Erythroblast (primary cell): ENCODE measurements at places on chromosomes 12 and 14.

DNA sequence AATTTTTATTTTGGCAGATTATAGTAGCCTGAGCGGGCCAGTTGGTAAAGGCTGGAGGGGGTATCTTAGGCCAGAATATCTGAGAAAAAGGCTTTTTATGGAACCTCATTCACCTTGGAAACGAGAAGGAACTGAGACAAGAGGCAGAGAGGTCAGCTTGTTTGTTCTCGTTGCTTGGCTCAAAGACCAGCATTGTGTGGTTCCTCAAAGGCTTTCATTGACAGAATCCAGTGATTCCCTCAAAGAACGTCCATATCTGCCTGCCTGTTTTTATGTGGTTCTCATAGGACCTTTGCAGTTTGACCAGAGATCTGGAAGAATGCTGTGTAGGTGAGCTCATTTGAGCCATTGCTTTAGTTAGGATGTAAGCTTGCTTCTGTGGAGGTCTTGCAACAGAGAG, 117.3 kb downstream of the CFAP54 start:
- no peak for DNase-seq

DNA sequence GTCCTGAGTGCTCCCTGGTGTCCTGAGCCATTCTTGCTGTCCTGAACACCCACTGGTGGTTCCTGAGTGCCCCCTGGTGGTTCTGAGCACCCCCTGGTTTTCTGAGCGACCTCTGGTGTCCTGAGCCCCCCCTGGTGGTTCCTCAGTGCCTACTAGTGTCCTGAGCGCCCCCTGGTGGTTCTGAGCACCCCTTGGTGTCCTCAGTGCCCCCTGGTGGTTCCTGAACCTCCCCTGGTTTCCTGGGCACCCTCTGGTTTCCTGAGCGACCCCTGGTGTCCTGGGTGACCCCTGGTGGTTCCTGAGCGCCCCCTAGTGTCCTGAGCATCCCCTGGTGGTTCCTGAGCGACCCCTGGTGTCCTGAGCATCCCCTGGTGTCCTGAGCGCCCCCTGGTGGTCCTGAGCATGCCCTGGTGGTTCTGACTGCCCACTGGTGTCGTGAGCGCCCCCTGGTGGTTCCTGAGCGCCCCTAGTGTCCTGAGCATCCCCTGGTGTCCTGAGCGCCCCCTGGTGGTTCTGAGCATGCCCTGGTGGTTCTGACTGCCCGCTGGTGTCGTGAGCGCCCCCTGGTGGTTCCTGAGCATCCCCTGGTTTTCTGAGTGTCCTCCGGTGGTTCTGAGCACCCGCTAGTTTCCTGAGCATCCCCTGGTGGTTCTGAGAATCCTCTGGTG, 473.1 kb downstream of the TMEM121 start:
- peak; percentile 86 for DNase-seq

DNA sequence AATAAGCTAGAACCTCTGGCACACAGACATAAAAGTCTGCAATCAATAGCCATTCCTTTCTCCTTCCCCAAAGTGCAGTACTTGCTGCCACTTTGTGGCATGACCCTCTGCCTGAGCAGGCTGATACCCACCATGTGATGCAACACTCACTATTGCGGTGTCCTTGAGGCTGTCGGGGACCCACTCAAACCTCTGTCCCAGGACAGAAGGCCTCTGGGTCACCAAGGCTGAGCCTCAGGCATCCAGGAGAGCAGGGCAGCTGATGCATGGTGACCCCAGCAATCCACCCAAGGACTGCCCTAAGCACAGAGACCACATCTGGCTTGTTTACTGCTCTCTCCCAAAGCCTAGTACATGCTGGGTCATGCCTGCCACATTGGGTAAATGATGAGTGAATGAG, 114.2 kb downstream of the DPF3 start:
- DNase-seq: no peak

- no peak for DNase-seq
These were observed 405.0 kb upstream of the TMTC1 start for GRCh38 chr12:30188602-30189326.

DNA sequence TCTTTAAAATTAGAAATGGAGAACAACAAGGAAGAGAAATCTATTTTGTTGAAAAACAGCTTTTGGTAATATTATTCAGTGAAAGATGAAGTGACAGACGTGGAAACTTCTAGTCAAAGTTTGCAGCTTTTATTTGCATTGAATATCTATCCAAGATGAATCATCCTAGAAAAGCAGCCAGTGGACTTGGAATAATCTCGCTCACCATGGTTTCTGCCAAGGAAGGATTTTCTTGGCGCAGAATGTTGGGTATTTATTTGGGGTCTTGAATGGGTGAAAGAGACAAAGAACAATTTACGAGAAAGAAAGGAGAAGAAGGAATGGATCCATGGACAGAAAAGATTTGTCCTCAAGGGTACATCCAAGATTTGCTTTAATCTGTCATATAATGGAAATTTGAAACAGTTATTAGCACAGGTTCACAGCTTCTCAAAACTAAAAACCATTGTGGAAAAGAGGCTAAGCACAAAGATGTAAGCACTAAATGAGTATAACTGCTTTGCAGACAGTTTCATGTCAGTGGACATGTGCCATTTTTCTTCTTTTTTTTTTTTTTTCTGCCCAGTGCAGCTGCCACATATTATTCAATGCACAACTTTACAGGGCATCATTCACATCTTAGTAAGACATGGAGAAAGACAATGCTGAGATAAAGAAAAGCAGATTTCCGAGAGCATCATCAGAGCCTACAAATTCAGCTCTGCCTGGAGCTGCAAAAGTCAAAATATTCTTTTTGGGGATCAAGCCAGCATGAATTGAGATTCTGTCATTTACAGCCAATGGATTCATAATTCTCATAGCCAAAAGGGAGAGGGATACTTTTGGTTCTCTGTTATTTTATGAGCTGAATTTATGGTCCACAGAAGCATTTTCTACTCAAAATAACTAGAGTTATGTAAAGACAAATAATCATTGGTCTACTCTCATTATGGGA, 333.7 kb downstream of the DAD1 start:
- no peak for DNase-seq

DNA sequence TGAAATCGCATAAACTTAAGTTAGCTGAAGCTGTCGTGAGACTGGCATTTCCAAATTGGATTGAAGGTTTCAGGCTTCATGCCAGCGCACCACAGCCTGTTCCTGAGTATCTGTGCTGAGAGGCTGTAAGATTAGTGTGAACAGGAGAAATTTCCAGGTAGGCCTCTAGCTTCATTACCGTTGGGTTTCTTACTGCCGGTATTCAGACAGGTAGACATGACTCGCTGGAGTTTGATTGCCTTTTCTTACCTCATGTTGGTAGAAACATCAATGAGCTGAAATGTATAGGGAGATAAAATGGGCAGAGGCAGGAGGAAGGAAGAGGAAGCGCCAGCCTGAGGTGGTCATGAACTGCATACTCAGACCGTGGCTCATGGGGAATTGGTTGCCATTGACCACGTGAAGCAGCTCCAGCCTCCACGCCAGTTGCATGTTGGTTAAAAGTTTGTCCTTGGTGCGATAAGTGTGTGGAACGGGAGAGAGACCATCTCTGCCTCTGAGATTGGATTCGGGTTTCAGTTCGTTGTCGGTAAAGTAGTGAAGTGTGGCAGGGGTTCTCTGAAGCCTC, 42.3 kb upstream of the MMP17 start:
- no peak for DNase-seq

- DNase-seq: no peak
These were observed 119.7 kb upstream of the MED13L start for GRCh38 chr12:116397148-116397547.

- DNase-seq: no peak
These were observed 326.1 kb downstream of the TMEM121 start for GRCh38 chr14:105852378-105853088.
